ENCODE measurements at places on chromosomes 5 and 9. TPM values are rescaled to one million over a fixed set of nuclear protein-coding genes. Genes with fewer than 3 reads are reported as not detected.

DNA sequence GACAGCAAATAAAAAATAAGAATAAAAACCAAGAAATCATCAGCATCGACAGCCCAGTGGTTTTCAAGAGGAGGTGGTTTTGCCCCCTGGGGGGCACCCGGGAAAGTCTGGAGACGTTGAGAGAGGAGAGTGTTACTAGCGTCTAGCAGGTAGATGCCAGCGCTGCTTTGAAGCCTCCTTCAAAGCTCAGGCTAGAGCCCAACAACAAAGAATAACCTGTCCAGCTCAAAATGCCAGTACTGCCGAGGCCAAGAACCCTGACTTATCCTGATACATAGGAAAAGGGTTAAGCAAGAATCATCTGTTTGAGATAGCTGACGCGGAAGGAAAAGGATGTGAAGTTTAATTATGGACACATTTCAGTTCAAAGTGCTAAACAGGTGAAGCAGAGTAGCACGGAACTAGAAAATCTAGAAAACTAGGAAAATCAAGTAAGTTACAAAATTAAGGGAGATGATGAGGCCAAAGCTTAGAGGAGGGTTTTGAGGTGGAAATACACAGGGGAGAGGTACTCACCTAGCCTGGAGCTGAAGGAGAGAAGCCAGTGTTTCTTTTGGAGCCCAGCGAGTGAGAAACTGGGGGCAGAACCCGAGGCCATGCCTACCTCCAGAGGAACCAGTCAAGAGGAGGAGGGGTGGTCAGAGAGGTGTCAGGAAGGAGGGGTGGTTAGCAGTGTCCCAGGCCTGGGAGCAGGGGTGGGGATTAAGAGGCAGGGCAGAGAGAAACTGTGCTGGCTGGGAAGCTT lies 121.0 kb upstream of the RETREG1 start:
- no peak for DNase-seq

The NUTM2F gene
- not detected for total RNA-seq

- no peak for DNase-seq
These were observed 15.0 kb downstream of the FER start for GRCh38 chr5:108762660-108763059.

The CDHR2 gene
- 0.31 TPM for total RNA-seq

- no peak for DNase-seq
These were observed 6.0 kb upstream of the PIP5K1B start for GRCh38 chr9:68698943-68699509.

The ZNF462 gene
- 0.23 TPM for total RNA-seq

The POLK gene
- 25.2 TPM for total RNA-seq

The PCDHGA3 gene
- not detected for total RNA-seq
